ENCODE measurements at places on chromosomes 16 and 17.

- DNase-seq = no peak
These were observed 57.4 kb upstream of the HAPSTR1 start for GRCh38 chr16:9034056-9034455.

DNA sequence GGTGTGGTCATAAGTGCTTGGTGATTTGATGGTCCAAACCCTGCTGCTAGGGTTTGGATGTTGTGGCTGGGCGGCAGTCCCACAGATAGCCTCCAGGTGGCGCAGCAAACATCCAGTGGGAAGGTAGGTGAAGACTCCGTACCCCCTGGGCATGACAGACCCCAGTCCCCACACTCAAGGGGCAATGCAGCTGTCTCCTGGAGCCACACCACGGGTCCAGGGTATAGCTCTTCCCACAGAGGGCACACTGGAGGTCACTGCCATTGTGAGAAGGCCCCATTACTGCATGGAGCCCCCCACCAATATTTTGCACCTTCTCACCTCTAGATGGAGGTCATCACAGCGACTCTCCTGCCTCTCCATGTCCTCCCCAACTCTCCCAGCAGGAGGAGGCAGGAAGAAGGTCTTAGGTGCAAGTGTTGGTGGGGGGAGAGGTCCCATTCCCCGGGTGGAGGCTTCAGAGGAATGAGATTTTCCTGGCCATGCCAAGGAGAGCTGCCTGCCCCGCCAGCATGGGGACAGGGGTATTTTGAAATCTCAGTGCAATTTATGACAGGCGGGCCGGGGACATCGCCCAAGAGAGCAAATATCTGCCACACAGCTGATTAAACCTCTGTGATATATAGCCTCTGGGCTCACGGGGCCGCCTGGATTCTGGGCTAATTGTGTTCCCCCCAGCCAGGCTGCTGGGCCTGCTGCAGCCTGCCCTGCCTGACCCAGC is 17.1 kb upstream of the C17orf113 start:
- DNase-seq = peak; percentile 68

DNA sequence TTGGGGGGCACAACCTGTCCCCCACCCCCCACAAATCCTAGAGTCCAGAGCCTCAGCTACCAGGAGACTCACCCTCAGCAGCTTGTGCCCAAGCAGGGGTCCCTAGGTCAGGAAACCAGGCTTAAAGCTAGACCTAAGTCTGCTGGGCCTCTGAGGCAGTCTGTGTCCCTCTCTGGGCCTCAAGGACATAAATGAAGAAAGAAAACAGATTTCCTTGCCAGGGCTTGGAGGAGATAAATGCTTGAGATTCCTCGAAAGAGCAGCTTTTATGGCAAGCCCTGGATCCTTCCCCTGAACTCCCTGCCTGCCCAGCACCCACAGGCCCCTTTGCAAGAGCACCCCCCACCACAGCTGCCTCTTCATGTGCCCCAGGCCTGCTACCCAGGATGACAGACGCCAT is 3.3 kb downstream of the SRCIN1 start:
- DNase-seq = no peak

GRCh38 chr17:50722746-50723145 is 3.3 kb downstream of the LUC7L3 start:
- no peak for DNase-seq

DNA sequence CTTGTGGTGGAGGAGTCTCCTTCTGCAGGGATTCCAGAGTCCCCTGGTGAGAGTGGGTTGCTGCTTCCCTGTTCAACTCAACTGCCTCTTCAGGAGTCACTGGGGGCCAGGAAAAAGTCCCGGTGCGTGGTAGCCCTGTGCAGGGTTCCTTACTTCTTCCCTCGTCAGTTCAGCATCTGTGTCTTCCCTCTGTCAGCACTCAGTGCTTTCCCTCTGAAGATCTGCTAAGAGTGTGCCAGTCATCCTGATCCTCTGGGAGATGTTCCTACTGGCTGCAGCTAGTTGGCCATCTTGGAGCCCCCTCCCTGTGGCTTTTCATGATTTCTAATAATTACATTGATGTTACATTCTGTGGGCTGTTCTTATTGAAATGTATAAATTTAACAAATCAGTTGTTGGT is 36.5 kb downstream of the NF1 start:
- no peak for DNase-seq

GRCh38 chr17:72644492-72644891 is 448.0 kb downstream of the SLC39A11 start:
- no peak for DNase-seq

DNA sequence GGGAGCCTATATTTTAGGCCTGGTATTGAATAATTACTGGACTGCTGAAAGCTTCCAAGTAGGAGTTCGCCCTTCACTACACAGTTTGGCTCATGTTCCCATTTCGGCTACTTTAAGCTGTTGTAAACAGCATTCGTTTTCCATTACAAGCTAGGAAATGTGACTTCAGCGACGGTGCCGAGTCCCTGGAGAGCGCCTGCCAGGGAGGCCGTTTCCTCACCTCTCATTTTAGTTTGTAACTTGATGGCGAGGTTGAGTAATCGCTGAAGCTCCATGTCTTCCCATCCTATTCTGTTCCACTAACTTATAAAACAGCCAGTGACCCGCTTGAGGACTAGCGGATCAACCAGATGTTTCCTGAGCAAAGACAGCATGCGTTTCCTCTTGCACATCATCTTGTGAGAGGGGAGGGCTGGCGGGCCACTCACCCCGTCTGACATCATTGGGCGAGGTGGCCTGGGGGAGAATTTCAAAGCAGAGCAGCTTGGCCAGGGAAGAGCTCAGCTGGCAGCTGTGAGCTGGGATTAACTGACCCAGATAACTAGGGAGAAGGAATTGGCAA is 32.9 kb downstream of the PCTP start:
- no peak for DNase-seq

DNA sequence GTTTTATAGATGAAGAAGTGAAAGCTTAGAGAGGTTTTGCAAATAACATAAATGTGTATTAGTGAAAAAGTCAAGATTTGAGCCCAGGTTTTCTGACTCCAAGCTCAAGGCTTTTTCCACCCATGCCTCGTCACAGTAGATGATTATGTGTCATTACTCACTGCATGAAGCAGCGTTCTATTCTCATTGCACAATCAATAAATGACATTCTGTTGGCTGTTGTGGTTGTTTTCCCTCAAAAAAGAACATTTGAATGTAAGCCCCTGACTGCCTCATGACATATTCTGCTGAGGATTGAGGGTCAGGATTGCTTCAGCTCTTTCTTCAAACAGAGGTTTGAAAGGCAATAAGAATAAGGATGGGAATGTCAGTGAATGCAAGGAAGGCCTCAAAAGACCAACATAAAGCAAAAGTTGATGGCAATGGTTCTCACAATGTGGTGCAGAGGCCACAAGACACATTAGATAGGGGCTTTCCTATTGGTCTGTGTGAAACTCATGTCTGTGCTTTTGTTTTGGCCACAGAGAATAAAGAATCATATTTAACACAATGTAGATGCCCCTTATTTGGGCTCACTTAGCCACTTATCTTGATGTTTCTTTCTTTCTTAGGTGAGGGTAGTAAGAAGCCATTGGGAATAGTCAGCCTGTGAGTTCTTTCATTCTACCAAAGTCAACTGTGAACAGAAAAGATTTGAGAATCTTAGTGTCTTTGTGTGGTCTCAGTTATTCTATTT is 5.4 kb upstream of the MMD start:
- DNase-seq = no peak

DNA sequence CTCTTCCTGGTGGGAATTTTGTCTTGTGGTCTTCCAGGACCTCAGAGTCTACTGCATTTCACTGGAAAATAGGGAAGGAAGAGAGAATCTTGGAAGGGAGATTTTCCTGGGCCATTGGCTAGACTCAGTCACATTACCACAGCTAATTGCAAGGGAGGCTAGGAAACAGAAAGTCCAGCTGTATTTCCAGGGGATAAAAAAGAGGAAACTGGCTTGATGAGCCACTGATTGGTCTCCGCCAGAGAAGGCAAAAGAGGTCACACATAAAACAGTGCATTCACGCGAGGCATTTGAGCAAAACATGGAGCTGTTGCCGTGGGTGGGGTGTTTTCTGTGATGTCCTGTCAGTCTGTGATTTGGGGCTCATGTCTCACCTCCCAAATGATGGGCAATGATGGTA is 345.3 kb downstream of the FOXL1 start:
- DNase-seq = no peak

DNA sequence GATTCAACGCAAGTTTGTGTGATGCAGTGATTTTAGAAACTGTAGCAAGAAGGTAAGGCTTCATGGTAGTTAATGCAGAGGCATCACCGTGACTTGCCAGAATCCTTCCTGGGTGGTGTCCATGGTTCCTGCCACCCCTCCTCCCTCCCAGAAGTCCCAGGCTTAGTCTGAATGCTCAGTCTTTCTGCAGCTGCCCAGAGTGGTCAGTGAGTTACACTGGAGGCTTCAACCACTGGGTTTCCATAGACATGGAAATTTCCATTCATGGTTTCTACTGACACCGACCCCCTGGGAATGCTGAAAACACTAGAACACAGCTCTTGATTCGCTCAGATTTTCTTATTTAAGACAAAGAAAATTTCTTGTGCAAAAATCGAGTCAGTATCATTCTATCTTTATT is 159.4 kb upstream of the HSBP1 start:
- DNase-seq = no peak

GRCh38 chr16:56600398-56600999 is 7.9 kb upstream of the MT2A start:
- peak; percentile 44 for DNase-seq

- DNase-seq = no peak
These were observed 85.4 kb upstream of the MED13 start for GRCh38 chr17:62150471-62150870.

GRCh38 chr17:78173097-78173715 is 4.8 kb downstream of the SYNGR2 start:
- DNase-seq = no peak

GRCh38 chr17:73998653-73999645 is 204.5 kb upstream of the RPL38 start:
- DNase-seq = peak; percentile 29

DNA sequence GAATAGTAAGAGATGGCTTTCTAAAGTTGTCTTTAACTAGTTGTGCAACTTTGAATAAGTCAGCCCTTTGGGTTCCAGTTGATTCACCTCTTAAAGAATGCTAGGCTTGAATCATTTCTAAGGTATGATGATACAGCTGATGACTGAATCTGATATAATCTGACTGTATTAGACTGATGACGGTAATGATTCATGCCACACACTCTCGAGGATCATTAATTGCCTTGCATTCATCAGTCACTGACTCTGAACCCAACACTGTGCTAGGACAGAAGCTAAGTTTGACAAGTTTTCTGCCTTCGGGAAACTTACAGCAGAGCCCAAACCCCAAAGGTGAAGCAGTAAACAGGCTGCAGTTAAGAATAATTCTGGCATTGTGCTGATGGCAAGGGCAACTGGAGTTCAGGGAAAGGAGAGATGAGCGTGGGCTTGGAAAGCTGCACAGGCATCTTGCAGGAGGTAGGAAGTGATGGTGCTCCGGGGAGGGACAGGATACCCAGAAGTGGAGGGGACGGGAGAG is 25.8 kb downstream of the ASIC2 start:
- no peak for DNase-seq

DNA sequence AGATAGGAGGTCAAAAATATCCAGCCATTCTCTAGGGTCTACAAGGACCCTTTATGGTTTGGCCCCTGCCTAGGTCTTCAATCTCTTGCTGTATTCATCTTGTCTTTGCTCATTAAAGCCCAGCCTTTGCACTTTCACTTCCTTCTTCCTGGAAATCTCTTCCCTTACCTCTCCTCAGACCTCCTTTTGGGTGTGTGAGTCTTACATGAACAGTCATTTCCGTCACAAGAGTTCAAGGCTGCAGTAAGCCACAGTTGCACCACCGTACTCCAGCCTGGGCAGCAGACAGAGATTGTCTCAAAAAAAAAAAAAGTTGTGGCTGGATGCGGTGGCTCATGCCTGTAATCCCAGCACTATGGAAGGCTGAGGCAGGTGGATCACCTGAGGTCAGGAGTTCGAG is 6.0 kb upstream of the ATP1B2 start:
- no peak for DNase-seq

GRCh38 chr17:63395075-63395805 is 50.9 kb downstream of the CYB561 start:
- no peak for DNase-seq

- DNase-seq = peak; percentile 73
These were observed 23.9 kb upstream of the FMNL1 start for GRCh38 chr17:45197555-45198334.

GRCh38 chr17:75589919-75590303 is 2.3 kb downstream of the MYO15B start:
- no peak for DNase-seq

- DNase-seq = no peak
These were observed 122.5 kb upstream of the CACNG5 start for GRCh38 chr17:66712453-66712852.

GRCh38 chr16:15031179-15031578 is 24.7 kb downstream of the NTAN1 start:
- DNase-seq = no peak

DNA sequence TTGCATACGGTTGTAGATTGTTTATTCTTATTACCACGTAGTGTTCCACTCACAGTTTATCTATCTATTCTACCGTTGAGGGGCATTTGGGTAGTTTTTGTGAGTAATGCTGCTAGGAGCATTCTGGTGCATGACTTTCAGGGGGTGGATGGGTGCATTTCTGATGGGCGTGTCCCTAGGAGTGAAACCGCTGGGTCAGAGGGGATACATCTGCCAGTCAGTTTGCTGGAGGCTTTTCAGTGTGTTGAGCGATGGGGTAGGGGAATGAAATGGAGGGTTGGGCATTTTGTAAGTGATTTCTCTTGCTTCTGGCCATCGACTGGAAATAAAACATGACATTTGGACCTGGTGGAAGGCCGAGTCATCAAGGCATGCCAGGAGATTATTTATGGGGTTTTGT is 17.0 kb upstream of the IRX3 start:
- no peak for DNase-seq

DNA sequence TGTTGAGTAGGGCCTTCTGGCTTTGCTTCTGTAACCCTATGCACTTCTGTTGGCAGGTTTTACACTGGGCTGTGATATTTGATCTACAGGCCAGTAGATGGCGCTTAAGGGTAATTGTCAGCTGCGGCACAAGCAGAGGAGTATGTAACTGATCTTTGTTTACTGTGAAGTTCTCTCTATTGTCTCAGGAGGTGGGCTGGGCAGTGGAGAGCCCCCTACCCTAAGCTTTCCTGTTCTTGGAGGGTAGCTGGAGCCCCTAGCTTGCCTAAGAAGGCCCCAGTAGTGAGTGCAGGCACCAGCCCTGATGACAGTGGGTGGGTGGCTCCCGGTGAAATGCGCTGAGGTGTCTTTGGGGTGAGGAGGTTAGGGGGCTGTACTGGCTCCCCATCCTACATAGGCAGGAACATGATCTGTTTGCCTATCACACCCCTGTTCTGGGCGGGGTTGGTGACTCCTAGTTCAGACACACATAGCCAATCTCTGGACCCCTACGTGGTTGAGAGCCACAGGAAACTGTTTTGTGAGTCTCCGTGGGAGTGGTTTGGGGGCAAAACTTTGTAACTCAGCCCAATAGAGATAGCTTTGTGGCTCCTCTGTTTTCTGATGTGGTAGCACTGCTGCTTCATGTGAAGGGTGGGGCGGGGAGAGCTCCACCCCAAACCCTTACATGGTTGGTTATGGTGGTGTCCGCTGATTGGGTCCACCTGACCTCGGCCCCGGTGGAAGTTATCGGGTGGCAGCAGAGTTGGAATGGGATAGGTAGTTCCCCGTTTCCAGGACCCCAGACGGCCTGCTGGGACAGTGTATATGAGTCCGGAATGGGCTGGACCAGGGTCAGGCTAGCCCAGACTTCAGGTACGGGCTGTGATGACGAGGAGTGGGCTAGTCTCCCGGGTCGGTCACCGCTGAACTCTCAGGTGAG is 60.4 kb downstream of the SLFN11 start:
- peak; percentile 23 for DNase-seq
